ENCODE measurements at places on chromosomes 2 and 18.

GRCh38 chr2:237352279-237352845, 61.6 kb downstream of the COL6A3 start:
- no peak for DNase-seq

- no peak for DNase-seq
Measured at GRCh38 chr18:36471393-36471792, 173.9 kb downstream of the FHOD3 start.

DNA sequence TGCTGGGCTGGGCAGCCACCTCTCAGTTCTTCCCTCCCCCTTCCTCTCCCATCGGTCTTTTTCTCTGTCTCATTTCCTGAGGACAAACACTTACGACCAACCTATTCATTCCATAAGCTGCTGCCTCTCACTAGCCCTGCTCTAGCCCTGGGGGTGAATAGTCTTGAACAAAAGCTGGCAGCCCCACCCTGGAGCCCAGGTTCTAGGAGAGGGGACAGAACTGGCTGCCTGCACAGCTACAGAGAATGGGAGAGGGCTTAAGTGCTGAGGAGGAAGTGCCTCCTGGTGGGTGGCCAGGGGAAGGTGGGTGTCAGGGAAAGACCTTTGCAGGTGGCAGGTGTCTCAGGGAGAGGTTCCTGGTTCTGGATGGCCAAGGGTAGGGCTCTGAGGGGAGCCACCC, 22.8 kb downstream of the ANO7 start:
- no peak for DNase-seq

DNA sequence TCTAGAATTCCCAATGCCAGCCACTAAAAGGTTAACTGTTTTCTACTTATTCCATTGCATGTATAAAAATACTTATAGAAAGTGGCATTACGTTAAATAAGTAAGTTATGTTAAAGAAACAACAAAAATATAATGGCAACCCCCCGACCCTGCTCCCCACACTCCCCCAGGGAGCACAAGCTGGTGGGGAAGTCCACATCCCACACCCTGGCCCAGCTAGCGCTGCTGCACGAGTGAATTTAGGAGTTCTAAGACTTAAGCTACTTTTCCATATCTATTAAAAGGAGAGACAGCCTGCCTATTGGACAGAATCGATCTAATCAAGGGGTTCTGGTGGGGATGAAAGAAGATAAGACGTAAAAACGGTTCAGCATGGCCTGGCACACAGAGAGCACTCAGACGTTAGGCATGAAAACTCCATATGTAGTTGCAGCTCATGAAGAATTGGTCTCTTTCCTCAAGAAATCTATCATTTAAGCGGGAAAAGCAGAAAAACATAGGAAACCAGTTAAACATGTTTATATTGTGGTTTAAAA, 16.6 kb downstream of the HJURP start:
- no peak for DNase-seq

- DNase-seq, result no peak
Measured at GRCh38 chr2:16030206-16031057, 90.1 kb downstream of the MYCN start.

GRCh38 chr2:82139979-82140611, 1835.5 kb upstream of the LRRTM1 start:
- DNase-seq, result no peak

All from DMS79 treated with DMSO at 0.1 percent for 48 hours (cell line).